ENCODE measurements at places on chromosomes 7 and 10. TPM values are rescaled to one million over a fixed set of nuclear protein-coding genes. Genes with fewer than 3 reads are reported as not detected.

Gene UCN3
- not detected for total RNA-seq

Gene SMURF1
- total RNA-seq = 21.3 TPM

Gene LIPN
- total RNA-seq = not detected

Gene C7orf33
- not detected for total RNA-seq

Gene CBLL1
- total RNA-seq = 18.7 TPM

Gene NODAL
- 0.23 TPM for total RNA-seq

Gene CPVL
- total RNA-seq = 0.23 TPM

Gene RAB19
- 0.15 TPM for total RNA-seq

Gene COL17A1
- 1,665 TPM for total RNA-seq

Gene ADAP1
- 9.9 TPM for total RNA-seq

Gene SPACDR
- total RNA-seq = not detected

Gene CD36
- total RNA-seq = 0.47 TPM

Gene JCAD
- total RNA-seq = under 0.01 TPM

Gene CHST12
- 4.7 TPM for total RNA-seq

Gene SCART1
- 0.30 TPM for total RNA-seq

Gene ACTL6B
- not detected for total RNA-seq

Gene ZWINT
- 16.9 TPM for total RNA-seq

Gene ITPRIP
- total RNA-seq = 16.6 TPM

Gene TDRD1
- 0.31 TPM for total RNA-seq

Gene CARD11
- total RNA-seq = 2.1 TPM

Gene SORBS1
- 0.08 TPM for total RNA-seq

Gene AMZ1
- under 0.01 TPM for total RNA-seq

Gene MKI67
- 18.2 TPM for total RNA-seq

Gene RELN
- total RNA-seq = not detected

Gene ANKRD1
- total RNA-seq = not detected

Gene CDK13
- total RNA-seq = 27.5 TPM

Gene GALNT17
- total RNA-seq = not detected

Gene HTR5A
- not detected for total RNA-seq
